ENCODE measurements at places on chromosomes 11 and 22. TPM values are rescaled to one million over a fixed set of nuclear protein-coding genes. Genes with fewer than 3 reads are reported as not detected.

GRCh38 chr22:32882360-32882755 is 80.9 kb downstream of the TIMP3 start:
- no peak for DNase-seq

DNA sequence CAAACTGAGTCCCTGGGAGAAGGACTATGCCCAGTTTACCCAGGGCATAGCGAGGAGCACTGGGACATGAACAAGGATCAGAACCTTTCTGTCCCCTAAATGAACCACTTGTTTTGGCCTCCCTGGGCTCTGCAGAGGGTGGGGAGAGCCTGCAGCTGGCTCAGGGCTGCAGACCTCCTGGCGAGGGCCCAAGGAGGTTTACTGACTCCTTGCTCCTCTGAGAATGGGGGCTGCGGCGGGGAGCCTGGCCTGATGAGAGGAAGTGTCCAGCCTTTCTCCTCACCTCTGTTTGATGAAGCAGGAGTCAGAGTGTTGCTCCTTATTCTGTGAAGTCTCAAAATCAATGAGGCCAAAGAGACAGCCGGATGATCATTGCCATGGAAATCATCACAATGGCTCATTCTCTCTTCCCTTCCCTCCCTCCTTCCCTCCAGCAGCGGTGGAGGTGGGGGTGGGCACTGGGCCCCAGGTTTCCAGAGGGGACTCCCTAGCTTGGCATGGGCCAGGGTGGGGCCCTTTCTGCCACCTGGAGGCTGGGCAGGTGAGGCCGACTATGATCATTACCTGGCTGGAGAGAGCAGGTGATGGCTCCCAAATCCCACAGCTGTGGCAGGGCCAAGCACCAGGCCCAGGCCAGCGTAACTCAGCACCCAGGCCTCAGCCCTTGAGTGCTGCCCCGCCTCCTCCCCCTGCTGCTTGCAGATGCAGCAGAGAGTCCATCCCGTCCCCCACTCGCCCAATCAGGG is 169.7 kb downstream of the CEP164 start:
- DNase-seq, result no peak

DNA sequence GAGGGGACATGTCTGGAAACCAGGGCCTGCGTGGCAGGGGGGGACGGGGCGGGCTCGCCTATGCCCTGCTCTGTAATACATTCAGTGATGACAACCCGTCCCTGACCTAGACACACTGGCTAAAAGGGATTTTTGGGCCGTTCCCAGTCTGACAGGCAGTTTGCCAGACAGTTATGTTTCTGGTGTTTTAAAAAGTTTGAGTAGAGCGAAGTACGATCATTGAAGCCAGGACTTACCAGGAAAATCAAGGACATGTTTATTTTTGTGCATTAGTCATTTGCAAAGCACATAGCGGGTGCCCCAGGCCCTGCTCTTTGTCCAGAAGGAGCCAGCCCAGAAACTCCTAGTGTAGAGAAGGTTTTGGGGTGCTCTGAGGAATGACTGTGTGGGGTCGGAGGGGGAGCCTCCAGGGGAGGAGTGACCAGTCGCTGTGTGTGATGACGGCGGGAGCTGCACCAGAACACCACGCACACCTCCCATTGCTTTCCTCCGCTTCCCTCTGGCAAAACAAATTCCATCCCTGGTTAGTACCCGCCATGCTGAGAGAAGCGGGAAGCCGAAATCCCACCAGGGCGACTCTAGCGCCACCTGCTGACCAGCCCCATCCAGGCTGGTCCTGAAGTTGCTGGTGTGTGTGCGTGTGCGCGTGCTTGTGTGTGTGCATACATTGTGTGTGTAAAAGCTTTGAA is 50.8 kb downstream of the FBLN1 start:
- peak; percentile 95 for DNase-seq

INPP5J gene
- 3.2 TPM for polyA plus RNA-seq

BTBD18 gene
- not detected for polyA plus RNA-seq

C11orf97 gene
- polyA plus RNA-seq, result not detected

NOX4 gene
- polyA plus RNA-seq, result 2.2 TPM

All from SK-N-SH (cell line).